ENCODE measurements at places on chromosomes 3 and 15.

DNA sequence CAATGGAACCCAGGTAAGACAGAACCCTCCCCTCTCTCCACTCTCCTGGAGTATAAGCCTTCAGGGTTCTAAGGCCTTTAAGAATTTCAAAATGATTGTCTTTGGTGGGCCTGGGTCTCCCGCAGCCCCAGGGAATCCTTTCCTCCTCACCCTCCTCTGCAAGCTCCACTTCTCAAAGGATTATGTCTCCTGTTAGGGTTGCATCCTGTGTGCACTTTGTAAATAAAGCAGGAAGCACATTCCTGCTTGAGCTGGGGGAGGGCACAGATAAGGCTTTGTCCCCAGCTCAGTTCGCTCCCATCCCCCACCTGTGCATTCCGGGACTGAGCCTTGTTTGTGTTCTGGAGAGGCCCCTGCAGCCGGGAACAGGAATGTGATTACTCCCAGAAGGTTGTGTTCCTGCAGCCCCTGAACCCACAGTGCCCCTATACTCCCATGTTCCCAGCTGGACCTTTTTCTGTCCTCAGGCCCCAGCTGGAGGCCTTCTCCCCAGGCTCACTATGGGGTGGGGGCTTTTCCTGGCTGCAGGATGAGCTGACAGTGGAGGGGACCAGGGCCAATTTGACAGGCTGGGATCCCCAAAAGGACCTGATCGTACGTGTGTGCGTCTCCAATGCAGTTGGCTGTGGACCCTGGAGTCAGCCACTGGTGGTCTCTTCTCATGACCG is 9.5 kb downstream of the TYRO3 start:
- DNase-seq: no peak

DNA sequence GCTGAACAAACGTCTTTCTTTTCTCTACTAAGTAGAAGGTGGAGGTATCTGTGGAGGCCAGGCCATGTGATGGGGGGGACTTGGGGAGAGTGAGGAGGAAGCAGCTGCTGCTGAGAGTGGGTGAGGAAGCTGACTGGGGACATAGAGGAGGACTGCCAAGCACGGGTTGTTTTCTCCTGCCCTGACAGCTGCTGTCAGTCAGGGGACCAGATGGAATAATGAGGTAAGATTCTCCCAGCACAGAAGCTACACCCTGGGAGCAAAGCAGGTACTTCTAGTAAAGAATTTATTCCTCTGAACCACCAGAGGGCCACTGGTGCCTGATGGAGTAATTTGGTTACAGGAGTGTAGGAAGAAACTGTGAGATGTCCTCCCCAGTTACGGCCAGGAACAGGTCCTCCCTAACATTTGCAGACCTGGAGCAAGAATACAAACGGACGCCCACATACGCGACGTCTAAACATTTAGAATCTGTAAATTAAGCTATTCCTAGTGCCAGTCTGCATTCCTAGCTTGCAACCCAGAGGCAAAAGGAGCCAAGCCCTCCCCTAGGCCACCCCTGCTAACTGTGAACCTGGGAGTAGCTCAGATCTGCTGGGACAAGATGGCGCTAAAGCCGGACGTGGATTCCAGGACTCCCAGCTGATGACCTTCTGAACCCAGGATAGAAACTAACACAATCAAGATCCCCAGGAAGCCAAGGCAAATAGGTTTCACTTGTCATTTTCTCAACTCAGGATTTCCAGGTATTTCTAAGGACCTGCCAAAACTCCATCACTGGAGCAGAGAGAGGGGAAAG is 14.8 kb downstream of the CRYGS start:
- no peak for DNase-seq

- no peak for DNase-seq
These were observed 35.5 kb upstream of the WDR5B start for GRCh38 chr3:122451371-122451770.

DNA sequence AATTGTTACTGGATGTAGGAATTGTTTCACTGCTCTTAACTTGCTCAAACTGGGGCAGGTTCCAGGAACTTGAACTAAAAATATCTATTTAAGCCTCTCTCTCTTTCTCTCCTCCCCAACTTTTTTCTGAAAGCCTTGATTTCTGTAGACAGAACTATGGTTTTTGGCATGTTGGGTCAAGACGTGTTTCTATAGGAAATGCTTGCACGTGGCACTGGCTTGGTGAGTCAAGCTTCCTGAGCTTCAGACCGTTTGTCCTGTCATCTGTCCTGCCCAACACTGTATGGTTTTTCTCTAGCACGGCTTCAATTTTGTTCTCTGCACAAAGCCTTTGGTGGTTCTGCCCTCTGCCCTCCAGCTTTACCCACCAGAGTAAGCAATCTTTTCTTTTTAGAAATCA is 13.5 kb downstream of the EAF1 start:
- no peak for DNase-seq

DNA sequence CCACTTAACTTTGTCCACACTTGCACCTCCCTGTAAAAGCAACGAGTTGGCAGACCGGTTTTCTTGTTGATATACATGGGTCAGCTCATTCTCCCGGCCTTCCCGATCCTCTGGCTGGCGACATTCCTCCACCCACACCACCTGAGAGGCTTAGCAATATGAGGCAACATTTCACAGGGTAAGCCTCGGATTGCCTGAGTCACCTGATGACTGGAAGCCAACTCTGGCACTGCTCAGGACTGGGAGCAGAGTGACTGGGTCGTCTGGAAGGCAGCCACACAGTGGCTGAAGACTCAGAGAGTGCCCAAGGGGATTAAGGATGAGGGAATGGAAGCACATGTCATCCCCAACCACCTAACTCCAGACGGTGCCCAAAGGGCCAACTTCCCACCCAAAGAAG is 9.8 kb downstream of the HOMER2 start:
- no peak for DNase-seq

- no peak for DNase-seq
These were observed 11.1 kb downstream of the ALPK3 start for GRCh38 chr15:84828086-84828908.

DNA sequence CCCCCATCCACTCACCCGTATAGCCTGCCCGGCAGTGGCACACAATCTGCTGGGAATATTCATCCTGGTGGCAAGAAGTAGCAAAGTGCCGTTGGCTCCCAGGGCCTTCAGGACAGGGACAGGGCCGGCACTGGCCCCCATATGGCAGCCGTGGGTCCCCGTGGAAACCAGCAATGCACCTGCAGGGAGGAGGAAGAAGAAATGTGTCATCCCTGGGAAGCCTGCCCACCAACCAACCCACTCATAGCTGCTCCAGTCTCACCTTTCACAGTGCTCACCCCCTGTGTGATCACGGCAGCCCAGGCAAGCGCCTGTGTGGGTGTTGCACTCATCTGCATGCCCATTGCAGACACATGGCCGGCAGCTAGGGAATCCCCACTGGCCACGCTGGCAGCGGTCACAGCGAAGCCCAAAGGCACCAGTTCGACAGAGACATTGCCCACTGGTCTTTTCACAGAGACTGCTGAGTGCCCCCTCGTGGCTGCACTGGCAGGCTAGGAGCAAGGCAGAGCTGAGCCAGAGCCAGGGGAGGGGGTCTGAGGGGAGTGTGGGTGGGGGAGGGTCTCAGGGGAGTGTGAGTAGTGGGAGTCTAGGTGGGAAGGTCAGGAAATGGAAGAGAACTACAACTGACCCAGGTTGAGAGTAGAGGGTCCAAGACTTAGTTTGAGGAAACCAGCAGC is 4.5 kb upstream of the USP19 start:
- no peak for DNase-seq
